ENCODE measurements at places on chromosomes 2 and 18.

DNA sequence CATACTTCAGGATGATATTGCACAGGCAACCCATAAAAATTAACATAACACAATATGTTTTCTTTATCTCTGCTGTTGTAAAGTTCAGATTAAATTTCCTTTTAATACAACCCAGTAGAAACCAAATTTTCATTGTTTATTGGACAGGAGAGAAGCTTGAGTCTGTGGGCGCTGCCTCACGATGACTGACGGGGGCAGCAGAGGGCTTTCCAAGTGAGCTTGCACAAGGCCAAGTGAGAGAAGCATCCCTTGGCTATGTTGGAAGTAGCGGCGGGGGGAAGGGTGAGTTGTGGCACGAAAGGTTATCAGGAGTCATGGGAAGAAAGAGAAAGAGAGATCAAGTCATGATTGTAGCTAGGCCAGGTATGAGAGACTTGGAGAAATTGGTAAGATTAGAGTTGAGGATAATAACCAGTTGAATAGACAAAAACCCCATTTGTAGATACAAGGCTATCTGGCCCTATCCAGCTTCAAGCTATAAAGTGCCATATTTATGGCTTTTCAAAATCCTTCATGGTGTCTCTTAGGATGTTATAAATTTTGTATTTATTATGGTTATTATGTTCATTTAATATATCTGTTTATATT, 413.7 kb upstream of the FAM98A start:
- no peaks in the 10 kb centered on the region for H3K27me3 ChIP-seq
- H3K36me3 ChIP-seq = no peaks in the 10 kb centered on the region
- H3K4me3 ChIP-seq = no peak overlapping the region
- no peak overlapping the region for H3K27ac ChIP-seq
- DNase-seq = peak; percentile 26

- H3K36me3 ChIP-seq = no peaks in the 10 kb centered on the region
- no peak for DNase-seq
- H3K4me1 ChIP-seq = peaks cover 28% of the 10 kb centered on the region
Observed at GRCh38 chr2:176099728-176100546, at the start of gene HOXD12. Gene HOXD12, plus strand, starts transcription at chr2:176099795. Its CDS starts 7 bp downstream, at chr2:176099802.

- H3K4me3 ChIP-seq = no peak overlapping the region
- DNase-seq = no peak
- no peak overlapping the region for H3K27ac ChIP-seq
Observed at GRCh38 chr2:172834881-172835280, 99.2 kb downstream of the RAPGEF4 start.

DNA sequence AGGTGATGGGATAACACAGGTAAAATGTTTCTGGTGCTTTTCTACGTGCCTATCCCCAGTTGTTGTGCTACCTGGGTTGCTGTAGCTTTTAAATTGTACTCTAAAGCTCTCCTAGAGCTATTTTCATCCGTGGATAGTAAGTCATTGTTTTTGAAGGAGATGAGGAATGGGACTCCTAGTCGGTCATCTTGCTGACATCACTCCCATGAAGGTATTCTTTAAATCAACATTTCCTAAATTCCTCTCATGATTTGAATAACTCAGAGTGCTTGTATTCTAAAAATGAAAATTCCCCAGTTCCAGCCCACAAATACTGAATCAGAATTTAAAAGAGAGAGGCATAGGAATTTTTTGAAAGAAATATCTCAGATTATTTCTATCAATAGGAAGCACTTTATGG, 44.3 kb downstream of the CCDC148 start:
- H3K36me3 ChIP-seq = no peaks in the 10 kb centered on the region
- no peak overlapping the region for H3K27ac ChIP-seq

DNA sequence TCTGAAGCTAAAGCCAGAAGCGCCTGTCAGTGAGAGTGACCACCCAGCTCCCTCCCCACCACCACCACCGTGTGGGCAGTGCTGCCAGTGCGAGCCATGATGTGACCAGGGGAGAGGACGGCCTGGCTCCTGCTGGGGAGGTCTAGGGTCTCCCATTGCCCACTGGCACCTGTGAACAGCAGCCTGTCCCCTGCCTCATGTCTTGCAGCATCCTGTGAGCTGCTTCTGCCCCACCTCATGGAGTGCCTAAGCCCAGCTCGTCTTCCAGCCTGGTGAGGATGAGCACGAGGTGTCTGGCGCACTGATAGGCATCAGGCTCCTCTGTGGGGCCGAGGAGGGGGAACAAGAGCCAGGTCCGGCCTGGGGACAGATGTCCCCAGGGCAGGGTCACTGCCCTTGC, 61.4 kb downstream of the FAM168B start:
- H3K27ac ChIP-seq = no peak overlapping the region
- H3K4me1 ChIP-seq = peaks cover 4% of the 10 kb centered on the region
- DNase-seq = no peak
- no peaks in the 10 kb centered on the region for H3K27me3 ChIP-seq
- H3K36me3 ChIP-seq = no peaks in the 10 kb centered on the region
- no peak overlapping the region for H3K4me3 ChIP-seq

GRCh38 chr2:86042256-86043168, 63.2 kb downstream of the POLR1A start:
- no peaks in the 10 kb centered on the region for H3K36me3 ChIP-seq
- H3K4me3 ChIP-seq = no peak overlapping the region
- H3K27ac ChIP-seq = no peak overlapping the region
- DNase-seq = no peak
- no peaks in the 10 kb centered on the region for H3K27me3 ChIP-seq

- H3K27ac ChIP-seq = no peak overlapping the region
- no peaks in the 10 kb centered on the region for H3K27me3 ChIP-seq
- H3K4me1 ChIP-seq = peaks cover 17% of the 10 kb centered on the region
- no peaks in the 10 kb centered on the region for H3K36me3 ChIP-seq
Observed at GRCh38 chr2:181306785-181307184, 150.4 kb upstream of the ITGA4 start.

GRCh38 chr2:235966396-235966795, 201.8 kb downstream of the GBX2 start:
- H3K36me3 ChIP-seq = peaks cover 19% of the 10 kb centered on the region
- no peak overlapping the region for H3K4me3 ChIP-seq
- no peak for DNase-seq

GRCh38 chr2:68414876-68415275, 49.8 kb downstream of the PLEK start:
- H3K27ac ChIP-seq = no peak overlapping the region
- H3K27me3 ChIP-seq = no peaks in the 10 kb centered on the region

- H3K4me1 ChIP-seq = peaks cover 15% of the 10 kb centered on the region
- DNase-seq = no peak
- H3K4me3 ChIP-seq = no peak overlapping the region
Observed at GRCh38 chr2:226694149-226694548, 105.5 kb downstream of the IRS1 start.

- no peaks in the 10 kb centered on the region for H3K4me1 ChIP-seq
- H3K36me3 ChIP-seq = no peaks in the 10 kb centered on the region
- DNase-seq = no peak
Observed at GRCh38 chr18:48908916-48909315, 41.8 kb downstream of the SMAD7 start.

GRCh38 chr2:241081190-241081642, 20.9 kb downstream of the MTERF4 start:
- no peak for DNase-seq
- H3K27ac ChIP-seq = no peak overlapping the region
- H3K4me1 ChIP-seq = no peaks in the 10 kb centered on the region
- H3K36me3 ChIP-seq = no peaks in the 10 kb centered on the region
- H3K4me3 ChIP-seq = no peak overlapping the region

- peaks cover 89% of the 10 kb centered on the region for H3K27me3 ChIP-seq
- DNase-seq = no peak
- no peak overlapping the region for H3K27ac ChIP-seq
Observed at GRCh38 chr2:232483923-232484627, 3.6 kb downstream of the ECEL1 start.

DNA sequence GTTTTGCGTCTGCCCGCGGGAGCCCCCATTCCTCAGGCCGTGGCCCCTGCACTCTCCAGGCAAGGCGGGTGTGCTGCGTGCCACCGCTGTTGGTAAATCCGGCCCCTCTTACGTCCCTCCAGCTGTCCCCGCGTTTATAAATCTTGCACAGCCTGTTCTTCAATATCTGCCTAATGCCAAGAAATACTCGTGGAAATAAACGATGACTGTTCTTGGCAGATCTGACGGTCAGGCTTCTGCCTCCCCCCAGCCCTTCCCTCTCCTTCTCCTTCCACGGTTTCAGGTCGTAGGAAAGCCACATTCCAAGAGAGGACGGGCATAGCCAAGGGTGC, 20.5 kb downstream of the ODC1 start:
- no peak overlapping the region for H3K27ac ChIP-seq
- H3K36me3 ChIP-seq = peaks cover 12% of the 10 kb centered on the region
- no peak for DNase-seq

- no peaks in the 10 kb centered on the region for H3K4me1 ChIP-seq
- H3K27ac ChIP-seq = no peak overlapping the region
- DNase-seq = no peak
- no peak overlapping the region for H3K4me3 ChIP-seq
- H3K36me3 ChIP-seq = no peaks in the 10 kb centered on the region
- H3K27me3 ChIP-seq = no peaks in the 10 kb centered on the region
Observed at GRCh38 chr18:42559069-42559690, 556.3 kb downstream of the RIT2 start.
